ENCODE measurements at places on chromosomes 4 and X. TPM values are rescaled to one million over a fixed set of nuclear protein-coding genes. Genes with fewer than 3 reads are reported as not detected.

The IL2 gene
- total RNA-seq, result not detected

The RNF175 gene
- total RNA-seq, result not detected

The PABPC4L gene
- 3.0 TPM for total RNA-seq

The DCAF4L1 gene
- not detected for total RNA-seq

The PNCK gene
- 0.35 TPM for total RNA-seq

The NDNF gene
- total RNA-seq, result 1.1 TPM

The GAGE12E gene
- total RNA-seq, result not detected

The ARSD gene
- total RNA-seq, result 8.3 TPM

The TCP11X2 gene
- not detected for total RNA-seq

The UBE2K gene
- 11.9 TPM for total RNA-seq

The DUX4 gene
- not detected for total RNA-seq

The CASP3 gene
- 50.3 TPM for total RNA-seq

The CCSER1 gene
- not detected for total RNA-seq

The ATP1B4 gene
- not detected for total RNA-seq

The TLR1 gene
- total RNA-seq, result 1.9 TPM

The SHOX gene
- not detected for total RNA-seq
